ENCODE measurements at places on chromosomes 1 and 21.

DNA sequence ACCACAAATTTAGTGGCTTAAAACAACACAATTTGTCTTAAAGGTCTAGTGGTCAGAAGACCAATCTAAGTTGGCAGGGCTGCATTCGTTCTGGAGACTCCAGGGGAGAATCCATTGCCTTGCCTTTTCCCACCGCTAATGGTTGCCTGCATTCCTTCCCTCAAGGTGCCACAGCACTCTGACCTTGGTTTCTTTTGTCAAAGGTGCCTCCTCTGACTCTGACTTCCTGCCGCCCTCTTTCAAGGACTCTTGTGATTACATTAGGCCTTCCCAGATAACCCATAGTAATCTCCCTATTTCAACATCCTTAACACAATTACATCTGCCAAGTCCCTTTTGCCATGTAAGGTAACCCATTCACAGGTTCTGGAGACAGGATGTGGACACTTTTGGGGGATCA is 145.3 kb downstream of the S1PR1 start:
- DNase-seq, result no peak

DNA sequence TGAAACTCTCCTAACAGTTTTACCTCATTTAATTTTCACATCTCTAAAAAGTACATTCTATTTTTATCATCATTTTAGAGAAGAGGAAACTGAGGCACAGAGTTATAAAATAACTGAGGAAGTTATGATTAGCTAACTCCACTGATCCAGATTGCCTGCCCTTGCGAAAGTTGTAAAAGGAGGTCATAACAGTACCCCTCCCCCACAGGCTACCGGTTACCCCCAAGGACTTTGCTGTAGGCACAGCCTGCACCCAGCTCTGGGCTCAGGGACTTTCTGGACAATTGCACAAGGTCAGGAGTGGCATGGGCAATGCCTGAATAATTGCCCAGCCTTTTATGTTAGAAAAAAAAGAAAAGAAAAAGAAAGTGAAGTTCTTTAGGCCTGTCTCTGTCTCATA is 22.7 kb downstream of the PIGM start:
- DNase-seq, result no peak

DNA sequence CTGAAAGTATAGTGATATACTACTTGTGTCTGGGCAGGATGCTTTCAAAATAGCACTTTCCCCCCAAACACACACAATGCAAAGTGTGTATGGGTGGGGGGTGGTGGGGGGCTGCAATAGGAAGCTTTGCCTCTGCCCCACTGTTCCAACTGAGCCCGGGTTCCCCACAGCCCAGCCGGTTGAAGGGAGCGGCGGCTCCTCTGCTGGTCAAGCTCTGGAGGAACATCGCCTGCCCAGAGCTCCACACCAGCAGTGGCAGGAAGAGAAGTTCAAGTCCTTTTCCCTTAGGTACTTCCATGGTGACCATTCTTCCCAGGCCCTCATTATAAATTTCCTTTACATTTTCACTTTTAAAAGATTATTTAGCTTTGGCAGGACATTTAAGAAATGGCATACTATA is 74.9 kb downstream of the CAPZB start:
- no peak for DNase-seq

- DNase-seq, result no peak
These were observed 36.8 kb downstream of the LHX8 start for GRCh38 chr1:75170981-75171380.

GRCh38 chr1:151972542-151973248 is 21.0 kb downstream of the S100A10 start:
- DNase-seq, result no peak

DNA sequence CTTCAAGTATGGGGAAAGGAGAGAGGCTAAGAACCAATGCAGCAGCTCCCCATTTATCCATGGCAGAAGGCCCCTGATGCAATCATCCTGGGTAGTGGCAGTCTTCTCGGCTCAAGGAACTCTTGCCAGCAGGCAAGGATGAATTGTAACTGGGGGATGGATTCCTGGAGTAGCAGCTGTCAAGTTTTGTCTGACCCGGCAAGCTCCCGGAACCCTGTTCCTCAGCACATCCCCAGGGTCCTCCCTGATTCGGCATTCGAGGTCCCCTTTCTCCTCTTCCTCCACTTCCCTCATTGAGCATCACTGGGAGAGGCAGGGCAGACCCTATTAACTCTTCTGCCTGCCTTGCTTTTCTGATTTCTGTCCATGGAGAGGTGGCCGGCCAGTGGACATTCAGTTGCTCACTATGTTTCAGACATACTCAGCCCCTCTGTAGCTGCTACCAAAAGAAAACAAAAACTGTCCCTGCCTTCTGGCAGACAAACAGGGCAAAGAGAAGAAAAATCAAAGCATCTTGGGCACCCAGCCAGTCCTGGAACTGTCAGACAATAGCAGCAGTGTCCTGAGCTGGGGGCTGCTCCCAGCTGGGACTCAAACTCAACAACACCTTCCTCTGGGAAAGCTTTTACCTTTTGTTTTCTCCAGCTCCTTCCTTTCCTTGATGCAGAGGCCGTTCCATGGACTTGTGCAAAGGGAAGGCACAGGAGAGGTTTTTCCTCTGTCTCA is 5.6 kb upstream of the PTCH2 start:
- no peak for DNase-seq

DNA sequence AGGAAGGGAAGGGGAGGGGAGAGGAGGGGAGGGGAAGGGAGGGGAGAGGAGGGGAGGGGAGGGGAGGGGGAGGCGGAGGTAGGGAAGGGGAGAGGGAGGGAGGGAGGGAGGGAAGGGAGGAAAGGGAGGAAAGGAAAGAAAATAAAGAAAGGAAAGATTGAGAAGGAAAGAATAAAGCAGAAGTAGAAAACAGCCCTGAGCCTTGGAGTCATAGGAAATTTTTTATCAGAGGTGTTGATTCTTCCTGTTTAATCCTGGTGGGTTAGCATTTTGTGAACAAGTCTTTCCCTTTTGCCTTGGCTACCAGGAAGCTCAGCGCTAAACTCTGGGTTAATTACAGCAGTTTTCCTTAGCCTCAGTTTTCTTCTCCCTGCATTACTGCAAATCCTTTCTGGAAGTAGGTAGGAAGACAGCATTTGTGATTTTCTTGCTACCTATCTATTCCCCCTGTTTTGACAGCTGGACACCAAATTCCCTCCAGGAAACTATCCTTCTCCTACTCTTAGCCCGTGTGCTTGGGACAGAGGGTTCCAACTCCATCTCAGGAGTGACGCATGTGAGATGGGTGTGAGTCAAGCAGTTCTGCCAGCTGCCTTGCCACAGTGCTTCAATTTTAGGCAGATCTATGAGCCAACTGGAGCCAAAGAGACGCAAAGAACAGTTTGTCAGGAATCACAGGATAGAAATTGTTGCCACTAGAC is 26.9 kb downstream of the TOMM20 start:
- no peak for DNase-seq

DNA sequence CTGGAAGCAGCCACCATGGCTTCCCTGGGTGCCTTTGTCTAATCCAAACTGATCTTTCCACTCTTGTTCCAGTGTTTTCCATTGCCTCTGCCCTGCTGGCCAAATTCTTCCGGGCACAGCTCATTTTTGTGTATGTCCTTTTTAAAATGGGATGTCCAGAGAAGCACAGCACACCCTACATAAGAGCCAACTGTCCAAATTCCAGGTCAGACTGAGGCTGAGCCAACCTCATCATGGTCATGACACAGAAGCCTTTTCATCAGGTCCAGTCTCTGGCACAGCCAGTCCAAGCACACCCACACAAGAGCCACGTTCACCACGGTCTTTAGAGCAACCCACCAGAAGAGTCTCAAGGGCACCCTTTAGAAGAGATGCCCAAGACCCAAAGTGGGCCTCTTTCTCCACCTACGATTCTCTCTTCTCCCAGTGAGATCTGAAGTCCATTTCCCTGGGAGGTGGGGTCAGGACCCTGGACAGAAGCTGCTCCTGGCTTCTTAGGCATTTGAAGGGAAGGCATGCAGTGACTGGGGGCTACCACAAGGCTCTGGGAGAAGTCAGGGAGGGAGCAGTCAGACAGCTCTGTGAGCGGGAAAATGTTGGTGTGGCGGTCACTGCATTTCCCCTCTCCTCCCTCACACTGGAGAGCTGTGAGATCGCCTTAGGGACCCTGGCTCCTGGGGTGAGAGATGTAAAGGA is 53.2 kb downstream of the SYT2 start:
- no peak for DNase-seq

- no peak for DNase-seq
These were observed 41.6 kb downstream of the KIRREL1 start for GRCh38 chr1:158035014-158035413.

DNA sequence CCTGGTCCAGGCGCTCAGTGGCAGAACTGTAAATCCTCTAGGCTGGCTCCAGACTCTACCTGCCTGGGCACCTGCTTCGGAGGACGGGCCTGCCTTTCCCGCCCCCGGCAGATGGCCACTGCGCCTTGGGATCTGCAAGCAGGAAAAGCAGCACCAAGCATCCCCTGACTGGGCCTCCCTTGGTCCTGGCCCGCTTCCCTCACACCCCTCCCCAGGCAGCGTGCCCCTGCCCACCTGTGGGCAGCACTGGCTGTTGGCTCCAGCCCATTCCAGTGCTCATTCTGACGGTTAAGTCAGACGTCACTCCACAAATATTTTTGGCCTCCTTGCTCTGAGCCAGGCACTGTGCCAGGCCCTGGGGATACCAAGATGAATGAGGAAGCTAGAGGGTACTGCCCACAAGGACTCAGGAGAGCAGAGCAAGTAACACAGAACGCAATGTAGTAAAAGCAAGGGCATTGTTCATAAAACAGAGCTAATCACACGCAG is 22.0 kb upstream of the BLACAT1 start:
- DNase-seq, result no peak

DNA sequence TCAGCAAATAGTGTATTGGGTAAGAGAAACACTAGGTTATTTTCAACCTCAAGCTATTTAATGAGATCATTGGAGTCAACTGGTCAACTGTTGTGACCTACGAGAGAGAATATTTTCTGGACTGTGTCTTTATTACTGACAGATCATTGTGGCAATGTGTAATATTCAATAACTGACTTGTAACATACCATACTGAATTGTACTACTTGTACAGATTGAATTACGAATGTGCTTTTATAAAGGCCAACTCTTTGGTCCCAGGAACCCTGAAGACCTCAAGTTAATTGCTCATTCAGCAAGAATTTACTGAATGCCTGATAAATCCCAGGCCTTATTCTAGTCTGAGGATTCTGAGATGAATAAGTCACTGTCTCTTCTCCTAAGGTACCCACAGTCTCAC is 56.1 kb upstream of the CAMK1G start:
- DNase-seq, result no peak

GRCh38 chr1:202565890-202566602 is 144.2 kb downstream of the SYT2 start:
- DNase-seq, result no peak
